ENCODE measurements at places on chromosomes 4 and X.

GRCh38 chr4:72344418-72344817, 224.6 kb downstream of the ADAMTS3 start:
- DNase-seq = no peak

DNA sequence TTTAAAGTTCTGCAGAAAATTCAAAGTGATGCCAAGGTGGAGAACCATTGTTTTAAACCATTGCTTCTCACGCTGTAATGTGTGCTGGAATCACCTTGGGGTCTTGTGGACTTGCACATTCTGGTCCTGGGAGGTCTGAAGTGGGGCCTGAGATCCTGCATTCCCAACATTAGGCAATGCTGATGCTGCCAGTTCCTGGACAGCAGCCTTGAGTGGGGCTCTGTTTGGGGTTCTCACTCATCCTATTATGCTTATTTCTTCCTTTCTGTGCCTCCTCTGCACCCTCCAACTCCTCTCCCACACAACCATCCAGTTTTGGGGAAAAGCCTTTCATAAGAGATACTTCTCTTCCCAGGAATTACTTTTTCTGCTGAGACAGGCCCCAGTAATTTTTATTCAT, 44.2 kb upstream of the RASSF6 start:
- DNase-seq = no peak

DNA sequence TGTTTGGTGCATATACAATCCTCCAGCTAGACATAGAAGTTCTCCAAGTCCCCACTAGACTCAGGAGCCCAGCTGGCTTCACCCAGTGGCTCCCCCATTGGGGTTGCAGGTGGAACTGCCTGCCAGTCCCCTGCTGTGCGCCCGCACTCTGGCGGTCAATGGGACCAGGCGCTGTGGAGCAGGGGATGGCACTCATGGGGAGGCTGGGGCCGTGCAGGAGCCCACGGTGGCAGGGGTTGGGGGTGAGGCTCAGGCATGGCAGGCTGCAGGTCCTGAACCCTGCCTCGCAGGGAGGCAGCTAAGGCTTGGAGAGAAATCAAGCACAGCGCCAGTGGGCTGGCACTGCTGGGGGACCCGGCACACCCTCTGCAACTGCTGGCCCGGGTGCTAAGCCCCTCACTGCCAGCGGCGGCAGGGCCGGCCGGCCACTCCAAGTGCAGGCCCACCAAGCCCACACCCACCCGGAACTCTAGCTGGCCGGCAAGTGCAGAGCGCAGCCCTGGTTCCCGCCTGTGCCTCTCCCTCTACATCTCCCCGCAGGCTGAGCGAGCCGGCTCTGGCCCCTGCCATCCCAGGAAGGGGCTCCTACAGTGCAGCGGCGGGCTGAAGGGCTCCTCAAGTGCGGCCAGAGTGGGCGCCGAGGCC, 12.7 kb upstream of the TMPRSS11D start:
- no peak for DNase-seq

- DNase-seq = peak; percentile 82
Measured at GRCh38 chrX:79107891-79108718, 36.4 kb upstream of the GPR174 start.

GRCh38 chr4:41013746-41014145, 200.6 kb downstream of the APBB2 start:
- no peak for DNase-seq

- DNase-seq = peak; percentile 65
Measured at GRCh38 chr4:88219099-88219498, 60.7 kb upstream of the ABCG2 start.

DNA sequence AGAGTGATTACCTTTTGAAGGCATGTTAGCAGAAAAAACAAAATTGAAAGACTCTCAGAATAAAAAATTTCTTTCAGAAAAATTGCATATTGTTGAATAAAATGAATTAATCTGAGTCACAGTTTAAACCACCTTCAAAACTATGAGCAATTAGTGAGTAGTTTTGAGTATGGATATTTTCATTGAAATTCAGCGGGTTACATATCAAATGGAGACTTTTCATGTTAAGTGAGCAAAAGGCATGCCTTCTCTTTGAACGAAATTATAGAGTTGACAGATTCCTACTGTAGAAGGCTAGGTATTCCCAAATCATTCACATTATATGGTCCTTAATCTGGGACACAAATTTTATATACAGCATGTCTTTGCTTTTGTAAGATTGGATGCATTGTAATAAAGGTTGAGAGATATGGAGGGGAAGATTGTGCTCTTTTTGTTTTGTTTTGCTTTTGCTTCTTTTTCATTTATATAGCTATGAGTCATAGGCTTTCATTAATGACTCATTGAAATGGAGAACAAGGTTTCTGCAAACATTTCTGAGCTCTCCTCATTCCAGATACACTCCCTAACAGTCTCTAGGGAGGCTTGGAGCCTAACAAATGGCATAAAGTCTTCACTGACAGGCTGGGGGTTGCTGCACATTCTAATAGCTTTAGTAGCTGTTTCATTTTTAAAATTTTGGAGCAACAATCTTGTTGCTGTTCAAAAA, 21.6 kb downstream of the PCDH18 start:
- no peak for DNase-seq

DNA sequence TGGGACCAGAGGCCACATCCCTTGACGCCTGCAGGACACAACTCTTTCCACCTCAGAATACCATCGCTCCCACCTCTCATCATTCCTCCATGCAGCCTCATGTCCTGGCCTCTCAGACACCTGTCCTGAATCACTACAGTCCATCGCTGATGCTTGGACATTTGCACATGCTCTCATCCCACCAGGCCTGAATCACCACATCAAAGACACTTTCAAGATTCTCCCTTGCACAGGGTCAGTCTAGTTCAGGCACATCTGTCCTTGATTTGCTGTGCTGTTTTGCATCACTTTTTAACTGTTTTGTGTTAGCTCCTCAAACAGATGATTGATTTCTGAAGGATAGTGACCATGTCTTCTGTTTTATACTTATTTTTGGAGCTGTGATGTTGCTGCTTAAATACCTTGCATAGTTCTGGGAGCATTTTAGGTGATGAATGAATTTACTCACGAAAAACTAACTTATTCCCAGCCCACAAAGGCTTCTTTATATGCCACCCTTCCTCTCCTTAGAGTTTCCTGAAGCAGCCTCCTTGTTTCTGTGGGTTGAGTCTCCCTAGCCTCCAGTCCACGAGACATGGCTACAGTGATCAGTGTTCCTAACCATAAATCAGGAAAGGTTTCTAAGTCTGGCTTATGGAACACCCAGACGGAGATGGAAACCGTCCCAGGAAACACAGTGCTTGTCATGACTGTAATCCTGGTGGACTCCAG, 2.6 kb downstream of the FAM114A1 start:
- no peak for DNase-seq

- no peak for DNase-seq
Measured at GRCh38 chr4:63580796-63581475, 828.3 kb downstream of the TECRL start.

- no peak for DNase-seq
Measured at GRCh38 chr4:141860974-141861373, 224.6 kb downstream of the IL15 start.

GRCh38 chr4:177640864-177641263, 198.6 kb upstream of the AGA start:
- DNase-seq = no peak

- no peak for DNase-seq
Measured at GRCh38 chr4:8115916-8116315, 42.7 kb downstream of the ABLIM2 start.

DNA sequence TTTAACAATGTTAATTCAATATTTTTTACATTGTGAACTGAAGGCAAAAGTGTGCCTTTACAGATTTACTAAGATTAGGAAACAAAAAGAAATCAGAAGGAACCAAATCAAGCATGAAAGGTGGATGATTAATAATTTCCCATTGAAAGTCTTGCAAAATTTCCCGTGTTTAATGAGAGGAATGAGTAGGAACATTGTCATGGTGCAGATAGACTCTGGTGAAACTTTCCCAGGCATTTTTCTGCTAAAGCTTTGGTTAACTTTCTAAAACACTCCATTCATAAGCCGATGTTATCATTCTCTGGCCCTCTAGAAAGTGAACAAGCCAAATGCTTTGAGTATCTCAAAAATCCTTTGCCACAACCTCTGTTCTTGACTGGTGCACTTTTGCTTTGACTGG, 1522.8 kb upstream of the PABPC4L start:
- no peak for DNase-seq

DNA sequence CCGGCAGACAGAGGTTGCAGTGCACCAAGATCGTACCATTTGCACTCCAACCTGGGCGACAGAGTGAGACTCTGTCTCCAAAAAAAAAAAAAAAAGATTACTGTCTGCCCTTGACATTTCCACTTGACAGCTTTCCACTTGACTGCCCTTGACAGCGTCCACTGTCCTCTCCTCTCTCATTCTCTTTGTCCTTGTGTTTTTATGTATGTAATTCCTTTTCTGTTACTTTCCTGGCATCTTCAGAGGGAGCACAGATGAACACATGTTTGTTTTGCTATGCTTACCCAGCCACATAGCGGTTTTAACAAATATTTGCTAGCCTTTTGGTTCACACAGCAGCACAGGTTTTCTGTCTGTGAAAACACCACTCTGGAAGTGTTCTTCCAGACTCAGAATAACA, 26.2 kb downstream of the SYAP1 start:
- DNase-seq = no peak

DNA sequence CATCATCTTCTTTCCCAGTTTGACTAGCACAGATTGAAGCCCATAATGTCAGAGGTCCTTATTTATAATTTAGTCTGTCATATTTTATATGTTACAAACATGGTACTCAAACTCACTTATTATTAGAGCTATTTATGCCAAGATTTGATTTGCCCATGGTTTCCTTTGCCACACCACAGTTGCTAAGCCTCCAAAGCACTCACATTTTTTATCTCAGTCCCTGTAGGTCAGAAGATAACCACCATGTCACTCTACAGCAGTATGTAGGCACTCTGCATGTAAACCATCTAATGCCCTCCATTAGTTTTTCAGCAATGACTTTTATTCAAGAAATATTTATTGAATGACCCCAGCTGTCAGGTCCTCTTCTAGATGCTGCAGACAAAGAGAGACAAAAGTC, 6.7 kb downstream of the STATH start:
- DNase-seq = no peak

GRCh38 chrX:8879750-8880149, 78.6 kb upstream of the FAM9A start:
- peak; percentile 13 for DNase-seq

DNA sequence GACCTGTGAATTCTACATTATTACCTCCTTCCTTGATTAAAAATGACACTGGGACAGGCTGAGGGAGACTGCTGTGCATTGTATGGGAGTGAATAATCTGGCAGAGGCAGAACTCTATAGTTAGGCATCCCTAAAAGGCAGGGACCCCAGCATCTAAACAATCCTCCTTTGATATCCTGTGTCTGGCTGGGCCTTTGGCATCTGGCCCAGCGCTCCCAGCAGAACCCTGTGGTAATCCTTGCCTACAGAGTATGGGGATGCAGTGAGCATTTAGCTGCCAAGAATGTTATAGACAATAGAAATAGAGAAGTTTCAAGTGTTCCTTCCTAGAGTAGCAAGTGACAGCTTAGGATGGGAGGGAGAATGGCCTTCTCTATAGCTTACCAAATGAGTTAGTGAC, 38.5 kb downstream of the ZCCHC12 start:
- no peak for DNase-seq

DNA sequence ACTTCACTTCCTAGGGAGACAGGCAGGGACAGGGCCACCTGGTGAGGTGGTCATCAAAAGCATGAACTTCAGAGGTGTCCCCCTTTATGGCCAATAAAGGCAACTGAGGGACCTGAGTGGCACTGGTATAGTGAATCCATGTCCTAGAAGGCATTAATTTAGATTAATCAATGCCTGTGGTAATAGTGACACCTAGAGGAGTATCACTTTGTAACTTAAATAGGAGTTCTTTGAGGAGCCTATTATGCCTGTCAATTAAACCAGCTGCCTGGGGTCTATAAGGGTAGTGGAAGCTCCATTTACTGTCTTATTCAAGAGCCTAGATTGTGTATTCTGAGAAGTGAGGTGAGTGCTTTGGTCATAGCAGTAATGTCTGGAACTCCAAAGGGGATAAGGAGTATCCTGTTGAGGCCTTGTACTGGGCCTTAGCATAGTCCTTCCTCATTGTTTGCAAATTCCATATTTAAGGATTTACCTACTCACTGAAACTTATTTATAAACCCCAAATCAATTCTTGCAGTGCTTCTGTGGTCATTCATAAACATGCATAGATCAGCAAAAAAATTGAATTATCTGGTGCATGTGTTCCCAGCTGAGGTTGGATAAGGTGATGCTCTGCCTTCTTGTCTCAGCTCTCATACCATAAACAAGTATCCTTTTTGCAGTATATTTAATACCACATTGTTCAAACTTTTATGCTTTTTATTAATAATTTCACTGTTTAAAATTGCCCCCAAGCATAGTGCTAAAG, 213.8 kb upstream of the RADX start:
- DNase-seq = peak; percentile 7

GRCh38 chrX:31929366-31929765, 857.5 kb upstream of the FTHL17 start:
- no peak for DNase-seq

- no peak for DNase-seq
Measured at GRCh38 chr4:187387739-187388138, 607.8 kb upstream of the ZFP42 start.

GRCh38 chrX:64394874-64395567, at the start of gene MTMR8:
Gene MTMR8 (minus strand): TSS chrX:64395452. CDS start chrX:64395363, 89 bp downstream.
- peak; percentile 83 for DNase-seq

GRCh38 chrX:4225086-4225485, 511.6 kb upstream of the PRKX start:
- no peak for DNase-seq

- peak; percentile 3 for DNase-seq
Measured at GRCh38 chrX:32408389-32408788, 803.0 kb downstream of the DMD start.

DNA sequence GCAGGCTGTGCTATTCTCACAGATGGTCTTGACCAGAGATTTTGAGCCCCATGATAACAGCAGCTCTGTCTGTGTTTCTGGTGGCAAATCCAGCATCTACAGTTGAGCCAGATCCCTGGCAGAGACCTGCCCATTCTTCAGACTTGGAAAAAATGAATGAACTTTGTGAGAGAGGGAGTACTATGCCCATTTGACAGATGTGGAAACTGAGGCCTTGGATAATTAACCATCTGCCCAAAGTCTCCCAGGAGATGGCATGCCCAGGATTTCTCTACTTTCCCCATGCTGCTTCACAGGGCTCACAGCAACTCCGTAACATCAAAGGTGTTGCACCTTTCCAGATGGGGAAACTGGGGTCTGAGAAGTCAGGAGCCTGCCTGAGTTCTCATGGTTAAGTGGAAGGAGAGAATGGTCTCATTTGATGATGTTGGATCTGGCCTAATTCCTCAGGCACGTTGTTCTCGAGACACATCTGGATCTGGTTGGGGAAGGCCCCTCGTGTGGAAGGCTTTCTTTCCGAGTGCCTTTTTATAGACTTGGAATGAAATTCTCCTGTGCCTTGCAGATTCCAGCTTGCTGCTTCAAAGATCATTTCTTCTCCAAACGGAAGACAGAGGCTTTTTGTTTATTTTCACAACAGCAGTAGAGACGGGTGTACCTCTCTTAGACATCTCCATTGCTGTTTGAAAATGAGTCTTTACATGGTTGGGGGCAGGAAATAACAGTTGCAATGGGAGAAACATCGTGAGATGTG, 73.3 kb upstream of the STX18 start:
- DNase-seq = no peak

GRCh38 chr4:70892086-70892769, 9.9 kb upstream of the MOB1B start:
- no peak for DNase-seq

- DNase-seq = no peak
Measured at GRCh38 chr4:151788021-151788420, 27.2 kb upstream of the GATB start.

- no peak for DNase-seq
Measured at GRCh38 chrX:97310373-97310772, 426.7 kb downstream of the RPA4 start.

Measured in CD4-positive, alpha-beta T cell treated with Interleukin-10 for 1 hour (primary cell).